ENCODE measurements at places on chromosomes 16 and 17.

DNA sequence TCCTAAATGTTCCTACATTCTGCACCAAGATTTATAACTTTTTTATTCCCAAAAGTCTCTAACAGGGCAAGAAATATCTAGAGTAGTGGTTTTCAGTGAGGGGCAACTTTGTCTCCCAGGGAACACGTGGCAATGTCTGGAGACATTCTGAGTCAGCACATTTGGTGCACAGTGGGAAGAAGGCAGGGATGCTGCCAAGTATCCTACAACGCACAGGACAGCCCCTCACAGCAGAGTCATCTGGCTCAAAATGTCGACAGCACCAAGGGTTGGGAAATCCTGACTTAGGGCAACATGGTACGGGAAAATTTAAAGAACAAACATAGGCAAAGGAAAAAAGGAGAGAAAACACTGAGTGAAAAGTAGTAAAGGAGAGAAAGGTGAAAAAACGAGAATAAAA is 61.8 kb downstream of the SMG6 start:
- DNase-seq = no peak

GRCh38 chr16:14672403-14672971 is 21.6 kb downstream of the PLA2G10 start:
- no peak for DNase-seq

DNA sequence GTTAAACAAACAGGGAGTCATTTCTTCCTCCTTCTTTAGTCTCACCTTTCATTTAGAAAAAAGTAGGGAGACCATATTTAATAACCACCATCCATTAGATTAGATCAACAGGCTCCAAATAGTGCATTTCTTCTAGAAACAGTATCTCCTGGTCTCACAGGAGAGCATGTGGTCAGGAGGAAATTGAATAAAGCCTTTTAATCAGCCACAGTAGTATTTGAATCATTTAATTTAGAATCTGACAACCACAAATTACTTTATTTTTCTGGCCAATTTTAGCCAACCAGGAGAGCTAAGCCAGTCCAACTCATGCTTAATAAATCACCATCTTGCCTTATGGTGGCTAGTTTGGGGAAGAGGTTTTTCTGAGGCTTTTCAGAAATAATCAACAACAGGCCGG is 26.3 kb upstream of the ZFP90 start:
- no peak for DNase-seq

DNA sequence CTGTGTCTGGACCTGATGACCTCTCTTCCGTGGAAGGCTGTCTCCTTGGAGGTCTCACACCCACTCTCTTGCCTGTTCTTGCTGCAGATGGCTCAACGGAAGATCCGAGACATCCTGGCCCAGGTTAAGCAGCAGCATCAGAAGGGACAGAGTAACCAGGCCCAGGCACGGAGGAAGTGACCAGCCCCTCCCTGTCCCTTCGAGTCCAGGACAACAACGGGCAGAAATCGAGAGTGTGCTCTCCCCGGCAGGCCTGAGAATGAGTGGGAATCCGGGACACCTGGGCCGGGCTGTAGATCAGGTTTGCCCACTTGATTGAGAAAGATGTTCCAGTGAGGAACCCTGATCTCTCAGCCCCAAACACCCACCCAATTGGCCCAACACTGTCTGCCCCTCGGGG is 52.1 kb downstream of the IGF2BP1 start:
- DNase-seq = no peak

DNA sequence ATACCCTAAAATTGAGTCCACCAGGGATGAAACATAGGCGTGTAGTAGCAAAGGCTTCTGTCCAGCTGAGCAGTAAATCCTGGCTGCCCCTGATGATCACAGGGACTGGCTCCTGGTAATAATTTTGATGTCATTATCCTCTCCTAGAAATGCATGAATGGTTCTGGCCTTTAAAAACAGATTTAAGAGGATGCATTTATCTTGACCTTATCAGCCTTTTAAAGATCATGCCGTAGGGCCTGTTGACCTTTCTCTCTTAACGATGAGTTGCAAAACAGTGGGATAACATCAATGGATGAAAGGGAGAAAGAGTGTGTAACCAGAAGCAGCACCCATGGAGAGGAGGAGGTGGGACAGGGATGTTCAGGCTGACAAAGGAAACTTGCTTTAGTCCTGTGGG is 128.5 kb downstream of the CA10 start:
- DNase-seq = no peak

DNA sequence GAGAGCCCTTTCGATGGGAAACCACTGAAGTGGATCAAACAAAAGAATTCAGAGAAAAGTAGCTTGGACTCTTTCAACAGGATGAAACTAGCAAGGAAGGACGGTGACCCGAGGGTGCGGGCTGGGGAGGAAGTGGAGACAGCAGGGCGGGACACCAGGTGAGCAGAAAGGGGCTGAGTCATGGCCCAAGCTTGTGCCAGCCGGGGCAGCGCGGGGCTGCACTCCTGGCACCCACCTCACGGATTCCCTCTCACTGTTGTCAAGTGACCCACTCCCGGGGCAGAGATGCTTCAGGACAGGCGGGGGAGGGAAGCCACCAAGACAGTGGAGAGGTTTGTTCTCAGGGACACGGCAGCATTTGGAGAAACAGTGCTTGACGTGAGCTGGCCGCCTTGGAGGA is 10.7 kb upstream of the RNF222 start:
- no peak for DNase-seq

- peak; percentile 38 for DNase-seq
Observed at GRCh38 chr17:27879987-27880608, 13.1 kb downstream of the LYRM9 start.

- no peak for DNase-seq
Observed at GRCh38 chr17:9028988-9029570, 7.8 kb downstream of the NTN1 start.

- DNase-seq = no peak
Observed at GRCh38 chr17:47253541-47254402, at the start of gene ITGB3. TSS of gene ITGB3 (plus strand) at chr17:47253827. CDS start at chr17:47253862, 35 bp downstream.

GRCh38 chr17:72354071-72354470 is 233.3 kb downstream of the SOX9 start:
- no peak for DNase-seq

GRCh38 chr17:41383690-41384089 is 1.6 kb upstream of the KRT34 start:
- no peak for DNase-seq

- no peak for DNase-seq
Observed at GRCh38 chr17:1727876-1728630, 3.5 kb downstream of the WDR81 start.

DNA sequence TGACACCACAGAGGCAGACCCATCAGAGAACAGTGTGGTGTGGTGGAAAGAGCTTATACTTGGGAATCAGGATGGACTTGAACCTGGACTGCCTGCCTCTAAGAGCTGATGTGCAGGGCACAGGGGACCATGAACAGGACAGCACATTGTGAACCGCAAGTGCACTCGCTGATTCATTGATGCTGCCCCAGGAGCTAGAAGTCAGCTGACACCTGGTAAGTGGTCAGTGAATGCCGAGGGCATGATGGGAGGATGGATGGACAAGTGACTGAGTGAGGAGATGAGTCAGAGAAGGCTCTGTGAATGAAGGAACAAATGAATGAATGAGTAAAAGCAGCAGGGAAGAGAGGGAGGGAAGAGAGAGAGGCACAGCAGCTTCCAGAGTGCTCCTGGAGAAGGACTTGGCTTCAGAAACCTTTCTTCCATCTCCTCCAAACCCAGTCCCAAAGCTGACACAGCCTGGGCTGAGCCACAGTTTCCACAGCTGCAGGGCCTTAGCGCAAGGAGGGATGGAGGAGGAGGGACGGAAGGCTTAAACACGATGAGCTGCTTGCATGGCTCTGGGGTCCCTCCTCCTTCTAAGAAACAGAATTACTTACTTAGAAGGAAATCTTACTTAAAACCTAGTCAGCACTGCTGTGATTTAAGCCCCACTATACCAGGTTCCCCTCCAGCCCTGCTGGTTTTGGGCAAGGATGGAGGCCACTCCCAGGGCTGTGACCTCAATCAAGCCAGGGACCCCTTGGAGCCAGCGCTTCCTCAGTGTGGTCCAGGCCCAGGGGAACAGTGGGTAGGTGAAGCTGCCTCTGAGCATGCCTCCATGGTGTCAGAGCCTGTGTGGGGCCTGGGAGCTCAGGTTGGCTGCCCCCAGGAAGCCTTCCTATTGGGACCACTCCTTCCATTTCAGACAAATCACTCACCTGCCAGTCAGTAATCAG is 184.6 kb downstream of the TMEM132E start:
- DNase-seq = peak; percentile 5

DNA sequence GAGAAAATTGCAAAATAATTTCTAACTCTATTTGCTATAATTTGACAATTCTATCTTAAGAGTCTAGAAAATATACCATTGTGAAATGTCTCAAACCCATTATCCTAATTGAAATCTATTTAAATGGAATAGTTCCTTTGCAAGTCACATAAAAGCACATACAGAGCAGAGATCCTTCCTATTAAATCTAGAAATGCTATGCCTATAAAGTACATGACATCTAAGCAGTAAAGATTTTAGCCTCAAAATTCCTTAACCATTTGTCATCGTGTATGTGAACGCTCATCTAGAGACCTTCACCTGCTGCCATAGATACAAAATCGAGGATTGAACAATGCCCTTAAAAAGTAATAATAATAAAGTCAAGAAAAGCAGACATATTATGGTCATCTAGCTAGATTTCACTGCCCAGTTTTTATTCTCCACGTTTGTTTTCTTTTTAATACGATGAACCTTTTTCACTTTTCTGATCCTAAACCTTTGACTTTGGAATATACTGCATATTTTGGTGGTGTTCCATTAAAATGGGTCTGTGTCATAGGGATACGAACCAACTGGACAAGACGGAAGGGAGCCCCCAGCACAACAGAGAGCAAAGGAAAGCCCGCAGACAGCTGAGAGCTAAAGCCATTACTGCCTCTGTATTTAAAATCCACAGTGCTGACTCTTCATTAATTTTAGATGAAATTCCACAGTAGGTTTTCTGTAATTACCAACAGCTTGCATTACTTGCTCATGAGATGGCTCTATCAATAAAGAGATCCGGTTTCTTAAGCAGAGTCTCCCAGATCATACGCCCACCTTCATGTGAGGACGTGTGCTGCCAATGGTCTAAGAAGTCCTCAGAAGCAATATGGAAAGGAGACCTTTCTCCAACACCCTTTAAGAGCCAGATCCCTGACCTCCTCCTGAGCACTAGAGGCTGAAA is 17.6 kb downstream of the TEX2 start:
- no peak for DNase-seq

Data from Panc1 (cell line).